ENCODE measurements at places on chromosomes 7 and 10.

GRCh38 chr10:132788831-132789219 is 2.9 kb upstream of the NKX6-2 start:
- DNase-seq, result no peak

- no peak for DNase-seq
Measured at GRCh38 chr7:139079861-139080260, 29.7 kb downstream of the ZC3HAV1 start.

DNA sequence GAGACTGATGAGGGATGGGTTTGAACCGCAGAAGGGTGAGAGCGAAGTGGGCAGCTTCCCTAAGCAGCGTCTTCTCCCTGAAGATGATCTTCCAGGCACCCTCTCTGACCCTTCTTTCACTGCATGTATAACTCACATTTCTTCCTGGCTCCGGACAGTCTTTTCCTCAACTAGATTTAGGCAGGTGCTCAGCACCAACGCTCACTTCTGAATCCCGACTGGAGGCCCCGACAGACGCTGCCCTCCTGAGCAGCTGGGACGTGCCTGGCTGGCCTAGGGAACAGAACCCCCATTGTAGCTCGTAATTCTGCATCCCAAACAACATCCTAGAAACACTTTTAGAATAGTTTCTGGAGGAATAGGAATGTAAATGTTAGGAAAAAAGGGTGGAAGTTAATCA is 206.6 kb downstream of the DIP2C start:
- no peak for DNase-seq

GRCh38 chr7:9691286-9691685 is 1257.9 kb downstream of the NXPH1 start:
- DNase-seq, result no peak

- DNase-seq, result no peak
Measured at GRCh38 chr7:132877573-132877972, 204.3 kb downstream of the CHCHD3 start.

DNA sequence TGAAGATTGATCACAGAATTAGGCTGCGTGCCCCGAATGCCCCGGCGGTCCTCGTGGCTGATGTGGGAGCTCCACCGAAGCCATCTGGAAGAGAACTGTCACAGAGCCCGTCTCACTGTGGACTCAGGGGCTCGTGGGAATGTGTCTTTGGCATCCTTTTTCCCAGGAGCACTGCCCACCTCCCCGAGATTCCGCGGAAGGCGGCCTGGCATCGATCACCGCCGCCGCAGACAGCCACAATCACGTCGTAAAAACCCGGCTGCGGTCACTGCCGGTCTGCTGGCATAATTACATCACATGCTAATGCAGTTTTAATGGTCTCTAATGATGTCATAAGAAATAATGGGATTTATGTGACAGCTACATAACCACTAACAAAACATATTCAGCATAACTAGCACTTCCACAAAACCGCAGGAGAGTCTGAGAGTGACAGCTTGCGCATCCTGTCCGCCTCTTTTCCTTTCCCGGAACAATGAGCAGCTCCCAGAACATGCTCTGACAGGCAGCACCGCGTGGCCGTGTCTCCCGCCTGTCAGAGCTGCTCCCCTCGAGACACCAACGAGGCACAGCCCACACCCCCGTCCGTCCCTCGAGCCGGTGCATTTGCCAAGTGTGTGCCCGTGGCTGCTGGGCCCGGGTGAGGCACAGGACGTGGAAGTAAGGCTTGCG is 490.0 kb downstream of the PTPRN2 start:
- DNase-seq, result no peak

GRCh38 chr10:91054325-91054724 is 133.4 kb upstream of the ANKRD1 start:
- no peak for DNase-seq

- no peak for DNase-seq
Measured at GRCh38 chr7:26144184-26145080, 7.6 kb upstream of the NFE2L3 start.

DNA sequence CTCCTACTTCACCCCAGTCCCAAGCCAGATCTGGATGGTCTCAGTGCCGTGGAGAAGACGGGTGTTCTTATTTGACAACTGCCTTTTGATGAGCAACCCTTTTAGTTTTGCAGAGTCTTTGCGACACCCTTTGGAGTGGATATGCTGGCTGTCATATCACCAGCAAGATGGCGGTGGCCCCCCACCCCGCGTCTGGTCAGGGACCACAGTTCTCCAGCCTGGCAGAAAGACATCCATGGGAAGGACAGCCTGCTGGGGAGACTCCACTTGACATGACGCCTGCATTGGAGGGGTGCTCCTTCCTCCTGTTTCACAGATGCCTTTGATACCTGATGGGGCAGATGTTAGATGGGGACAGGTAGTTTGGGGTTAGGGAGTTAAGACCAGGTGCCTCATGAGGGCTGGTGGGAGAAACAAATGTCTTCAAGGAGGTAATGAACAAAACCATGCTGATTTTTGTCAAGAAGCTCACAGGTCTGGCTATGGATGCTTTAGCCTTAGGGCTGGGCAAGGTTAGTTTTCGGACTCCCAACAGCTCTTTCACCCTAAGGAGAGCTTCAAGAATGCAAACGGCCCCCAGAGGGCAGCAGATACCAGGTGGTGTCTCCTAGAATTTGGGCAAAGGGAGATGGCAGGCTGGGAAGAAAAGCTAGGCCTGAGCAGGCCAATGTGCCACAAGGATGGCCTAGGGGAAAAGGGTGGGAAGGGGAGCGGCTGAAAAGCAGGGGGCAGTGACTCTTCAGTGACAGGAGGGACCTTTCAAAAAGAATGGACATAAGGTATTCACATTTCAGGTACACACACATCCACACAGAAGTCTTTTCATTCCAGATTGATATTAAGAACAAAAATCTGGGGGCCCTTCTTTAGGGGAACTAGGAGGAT is 95.2 kb downstream of the CLEC2L start:
- DNase-seq, result no peak

DNA sequence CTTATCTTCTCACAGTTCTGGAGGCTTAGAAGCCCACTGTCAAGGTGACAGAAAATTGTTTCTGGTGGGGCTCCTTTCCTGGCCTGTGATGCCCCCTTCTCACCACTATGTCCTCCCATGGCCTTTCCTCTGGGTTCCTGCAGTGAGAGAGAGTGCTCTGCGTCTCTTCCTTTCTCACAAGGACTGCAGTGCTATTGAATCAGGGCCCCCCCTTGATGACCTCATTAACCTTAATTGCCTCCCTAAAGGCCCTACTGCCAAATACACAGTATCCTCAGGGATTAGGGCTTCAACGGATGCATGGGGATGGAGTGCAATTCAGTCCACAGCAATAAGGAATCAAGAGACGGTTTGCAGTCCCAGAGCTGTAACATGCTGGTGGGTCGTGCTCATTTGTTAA is 82.0 kb upstream of the GRB10 start:
- DNase-seq, result no peak

- no peak for DNase-seq
Measured at GRCh38 chr7:38716397-38716796, 85.2 kb upstream of the AMPH start.

- DNase-seq, result no peak
Measured at GRCh38 chr10:119663866-119664698, 12.9 kb downstream of the BAG3 start.

GRCh38 chr10:62760401-62760800 is 44.1 kb upstream of the ADO start:
- DNase-seq, result no peak

GRCh38 chr7:99005776-99006175 is 127.4 kb downstream of the TRRAP start:
- no peak for DNase-seq

DNA sequence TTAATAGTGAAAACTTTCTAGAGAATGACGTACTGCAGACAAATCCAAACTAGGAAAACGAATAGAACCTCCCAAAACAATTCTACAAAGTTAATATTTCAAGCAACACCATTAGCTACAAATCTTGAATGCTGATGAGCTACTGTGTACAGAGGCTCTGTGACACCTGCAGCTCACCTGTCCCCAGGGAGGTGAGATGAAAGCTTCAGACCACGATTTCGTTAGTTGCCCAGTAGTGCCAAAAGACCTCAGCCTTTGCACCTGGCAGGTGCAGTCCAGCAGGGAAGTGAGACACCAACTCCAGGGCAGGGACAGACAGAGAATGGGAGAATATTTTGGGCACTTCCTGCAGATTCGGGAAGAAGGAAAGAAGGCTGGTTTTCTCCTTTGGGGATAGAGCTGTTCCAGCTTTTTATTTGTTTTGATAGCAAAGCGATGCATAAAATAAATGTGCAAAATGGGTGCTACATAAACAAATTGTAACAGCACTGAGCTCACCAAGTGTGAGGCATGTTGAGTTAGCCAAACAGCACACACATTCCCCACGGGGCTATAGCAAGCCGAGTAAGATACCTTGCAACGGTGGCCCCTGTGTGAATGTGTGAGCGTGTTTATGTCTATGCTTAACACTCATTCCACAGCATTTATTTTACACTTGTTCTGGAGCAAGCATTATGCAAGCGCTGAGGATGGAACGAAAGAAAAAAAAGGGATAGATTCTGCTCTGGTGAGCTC is 1024.8 kb upstream of the AUTS2 start:
- DNase-seq, result no peak

GRCh38 chr10:78188446-78188845 is 154.8 kb downstream of the RPS24 start:
- DNase-seq, result no peak

- no peak for DNase-seq
Measured at GRCh38 chr7:16801111-16801542, 3.7 kb downstream of the AGR2 start.

- DNase-seq, result no peak
Measured at GRCh38 chr10:21993360-21994001, 10.0 kb downstream of the DNAJC1 start.

DNA sequence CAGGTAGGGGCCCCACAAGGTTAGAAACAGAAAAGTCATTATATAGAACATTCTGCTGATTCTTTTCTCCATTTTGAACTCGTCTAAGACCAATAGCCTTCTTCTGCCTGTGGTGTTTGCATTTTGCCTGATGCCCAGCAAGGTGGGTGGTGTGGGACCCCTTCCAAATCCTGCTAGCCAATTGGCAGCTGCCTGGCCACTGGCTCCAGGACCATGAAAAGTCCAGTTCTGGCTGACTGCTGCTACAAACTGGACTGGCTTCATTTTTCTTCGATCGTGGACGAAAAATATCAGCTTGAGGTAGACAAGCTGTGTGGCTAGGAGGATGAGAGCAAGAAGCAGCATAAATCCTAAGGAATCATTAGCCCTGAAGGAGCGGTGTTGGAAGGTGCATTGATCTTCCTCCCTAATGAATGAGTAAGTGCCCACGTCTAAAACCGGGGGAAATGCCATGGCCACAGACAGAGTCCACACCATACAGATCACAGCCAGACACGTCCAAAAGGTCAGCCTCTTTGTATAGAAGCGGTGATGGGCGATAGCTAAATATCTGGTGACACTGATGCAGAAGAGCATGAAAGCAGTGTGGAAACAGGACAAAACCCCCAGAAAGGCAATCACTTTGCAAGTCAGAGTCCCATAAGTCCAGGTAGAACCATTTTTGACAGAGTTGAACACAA is 2.7 kb downstream of the GPR85 start:
- DNase-seq, result no peak

DNA sequence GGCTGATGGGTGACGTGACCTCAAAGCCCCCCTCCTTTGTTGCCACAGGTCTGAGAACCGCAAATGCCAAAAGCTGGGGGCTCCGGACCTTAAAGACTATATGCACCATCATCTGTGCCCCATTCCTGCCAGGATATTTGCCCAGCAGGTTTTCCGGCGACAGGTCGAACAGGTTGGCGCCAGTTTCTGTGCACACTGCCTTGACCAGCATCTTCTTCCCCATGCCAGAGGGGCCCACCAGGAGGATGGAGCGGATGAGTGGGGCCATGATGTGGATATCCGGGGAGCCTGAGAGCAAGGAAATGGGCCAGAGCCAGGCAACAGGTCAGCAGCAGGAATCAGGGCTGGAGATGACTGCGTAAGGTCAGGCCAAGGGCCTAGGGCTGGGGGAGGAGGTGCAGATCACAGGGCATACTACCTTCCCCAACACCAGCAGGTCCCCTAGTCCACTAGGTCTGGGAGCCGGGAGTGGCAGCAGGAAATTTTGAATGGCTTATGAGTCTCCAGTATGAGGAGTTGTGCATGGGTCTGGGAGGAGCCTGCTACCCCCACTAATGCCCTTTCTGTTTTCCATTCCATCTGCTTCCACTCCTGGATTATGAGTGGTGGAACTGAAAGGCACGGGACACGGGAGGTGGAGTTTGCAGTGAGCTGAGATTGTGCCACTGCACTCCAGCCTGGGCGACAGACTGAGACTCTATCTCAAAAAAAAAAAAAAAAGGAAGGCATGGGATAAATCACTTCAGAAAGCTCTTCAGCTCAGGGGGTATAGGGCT is 6.3 kb upstream of the ASB10 start:
- DNase-seq, result no peak

DNA sequence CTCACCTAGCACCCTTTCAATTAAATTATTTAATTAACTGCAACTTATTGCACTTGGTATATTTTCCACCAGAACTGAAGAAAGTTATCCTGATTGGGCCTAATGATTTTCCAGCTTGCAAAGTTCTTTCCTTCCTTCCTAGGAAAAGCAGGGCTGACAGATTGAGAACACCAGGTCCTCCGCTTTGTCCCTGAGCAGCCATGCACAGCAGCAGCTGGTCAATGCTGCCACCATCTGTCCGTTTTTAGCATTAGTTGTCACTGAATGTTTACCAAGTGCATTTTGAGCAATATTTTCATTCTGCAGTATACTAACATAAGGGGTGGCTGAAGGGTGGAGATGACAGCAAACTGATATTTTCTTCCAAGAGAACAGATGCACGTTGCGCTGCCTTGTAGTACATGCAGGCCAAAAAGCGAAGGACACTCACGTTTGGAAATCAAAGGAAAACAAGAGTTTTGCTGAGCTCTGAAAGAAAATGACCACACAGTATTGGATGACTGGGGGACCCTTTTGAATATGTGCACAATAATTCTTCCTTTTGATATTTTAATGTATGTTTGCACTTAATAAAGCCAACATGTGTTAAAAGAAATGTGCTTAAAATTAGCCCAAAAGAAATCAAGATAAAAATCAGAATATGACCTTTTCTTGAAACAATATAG is 248.8 kb upstream of the PTN start:
- DNase-seq, result no peak

- DNase-seq, result no peak
Measured at GRCh38 chr10:131215776-131216175, 95.7 kb downstream of the TCERG1L start.

DNA sequence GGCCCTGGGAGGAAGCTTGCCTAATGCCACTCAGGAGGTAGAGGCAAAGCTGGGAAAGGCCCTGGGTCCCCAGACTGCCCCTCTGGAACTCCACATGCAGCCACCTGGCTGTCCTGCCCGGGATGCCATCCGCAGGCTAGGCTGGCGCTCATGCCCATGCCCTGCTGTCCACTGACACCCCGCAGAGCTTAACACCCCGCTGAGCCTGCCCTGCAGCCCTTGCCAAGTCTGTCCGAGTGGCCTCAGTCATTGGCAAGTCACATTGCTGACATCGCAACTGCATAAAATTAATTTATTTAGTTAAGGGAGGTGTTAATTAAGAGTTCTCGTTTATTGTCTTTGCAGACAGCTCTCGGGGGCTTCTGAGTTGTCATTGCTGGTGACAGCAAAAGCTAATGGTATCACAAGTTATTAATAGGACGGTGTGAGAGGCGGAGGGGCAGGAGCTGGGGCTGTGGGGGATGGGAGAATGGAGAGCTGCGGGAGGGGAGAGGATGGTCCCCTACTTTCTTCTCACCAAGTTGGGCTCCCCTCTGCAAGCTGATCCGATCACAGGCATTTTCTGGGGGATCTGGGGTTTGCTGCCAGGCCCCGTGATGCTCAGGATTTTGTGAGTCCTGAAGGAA is 55.6 kb upstream of the PCBD1 start:
- DNase-seq, result no peak

All from stimulated activated CD8-positive, alpha-beta memory T cell treated with anti-CD3 and anti-CD28 coated beads, Interleukin-4, amount 100 ng/mL, for 1 hour (primary cell).